Left ventricle myocardium inferior (tissue), 1 donor: ENCODE measurements at places on chromosomes 3 and 15.

- DNase-seq = no peak
Observed at GRCh38 chr3:63228087-63228486, 50.0 kb upstream of the SYNPR start.

DNA sequence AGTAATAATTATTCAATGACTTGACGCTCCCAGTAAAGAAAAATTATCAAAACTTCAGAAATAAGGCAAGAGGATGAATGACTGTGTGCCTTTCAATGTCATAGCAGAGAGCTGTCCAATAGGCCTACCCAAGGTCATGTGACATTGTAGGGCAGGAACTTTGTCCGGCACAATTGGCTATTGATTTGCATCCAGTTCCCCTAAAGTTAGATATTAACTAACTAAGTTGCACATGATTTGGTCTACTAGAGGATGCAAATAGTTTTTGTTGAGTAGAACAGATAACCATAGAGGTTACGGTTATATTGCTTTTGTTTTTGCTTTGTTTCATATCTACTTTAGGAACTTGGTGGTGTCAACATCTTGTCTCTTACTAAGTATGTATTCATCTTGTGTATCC is 127.9 kb upstream of the PFN2 start:
- no peak for DNase-seq

- DNase-seq = no peak
Observed at GRCh38 chr3:38563886-38564270, 67.7 kb downstream of the EXOG start.

DNA sequence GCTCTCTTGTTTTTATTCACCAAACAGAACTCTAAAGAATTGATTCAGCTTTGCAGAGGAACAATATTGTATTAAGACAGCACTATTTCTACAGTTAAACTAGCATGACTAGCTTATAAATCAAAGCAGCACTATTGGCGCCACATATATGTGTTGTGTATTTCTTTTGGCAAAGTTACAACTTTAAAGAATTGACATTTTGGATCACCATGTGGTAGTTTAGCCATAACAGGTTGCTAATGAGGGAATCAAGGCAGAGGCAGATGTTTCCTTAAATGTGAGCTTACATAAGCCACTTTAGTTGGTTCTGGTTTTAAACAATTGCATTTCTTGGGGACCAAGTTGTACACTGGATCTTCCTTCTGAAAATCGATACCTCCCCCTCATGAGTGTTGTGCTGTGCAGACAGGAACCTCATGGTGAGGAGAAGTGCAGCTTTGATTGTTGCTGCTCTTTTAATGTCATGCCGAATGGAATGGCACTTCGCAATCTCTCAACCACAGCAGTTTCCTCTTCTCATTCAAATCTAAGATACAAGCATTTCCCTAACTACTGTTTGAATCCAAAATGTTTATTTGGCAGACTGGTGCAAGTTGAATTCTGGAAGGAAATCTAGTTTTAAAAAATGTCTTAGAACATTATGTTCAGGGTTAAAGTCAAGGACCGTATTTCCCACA is 151.2 kb downstream of the MYRIP start:
- no peak for DNase-seq

- DNase-seq = no peak
Observed at GRCh38 chr3:62835554-62836236, 39.5 kb downstream of the CADPS start.

DNA sequence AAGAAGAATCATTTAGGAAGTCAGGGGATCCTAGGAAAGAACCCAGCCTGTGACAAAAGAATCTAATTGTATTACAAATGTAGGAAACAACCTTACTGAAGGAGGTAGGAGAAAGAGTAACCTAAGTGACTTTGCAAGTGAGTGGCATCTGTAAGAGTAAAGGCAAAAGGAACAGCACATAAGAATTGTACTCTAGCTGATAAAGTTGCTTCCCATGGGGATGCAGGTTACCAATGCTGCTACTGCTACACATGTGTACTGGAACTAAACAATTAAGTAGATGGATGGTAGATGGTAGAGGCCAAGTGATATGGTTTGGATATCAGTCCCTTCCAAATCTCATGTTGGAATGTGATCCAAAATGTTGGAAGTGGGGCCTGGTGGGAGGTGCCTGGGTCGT is 60.8 kb downstream of the OSBPL10 start:
- no peak for DNase-seq

- no peak for DNase-seq
Observed at GRCh38 chr3:108022256-108023150, 68.3 kb downstream of the CD47 start.

GRCh38 chr3:122564155-122564912 is at the start of the genes DTX3L and PARP9:
Gene DTX3L, plus strand, starts transcription at chr3:122564338. Its CDS starts 89 bp downstream, at chr3:122564427.
Gene PARP9, minus strand, starts transcription at chr3:122564300. Its CDS starts 4,680 bp downstream, at chr3:122559620.
- peak; percentile 86 for DNase-seq

DNA sequence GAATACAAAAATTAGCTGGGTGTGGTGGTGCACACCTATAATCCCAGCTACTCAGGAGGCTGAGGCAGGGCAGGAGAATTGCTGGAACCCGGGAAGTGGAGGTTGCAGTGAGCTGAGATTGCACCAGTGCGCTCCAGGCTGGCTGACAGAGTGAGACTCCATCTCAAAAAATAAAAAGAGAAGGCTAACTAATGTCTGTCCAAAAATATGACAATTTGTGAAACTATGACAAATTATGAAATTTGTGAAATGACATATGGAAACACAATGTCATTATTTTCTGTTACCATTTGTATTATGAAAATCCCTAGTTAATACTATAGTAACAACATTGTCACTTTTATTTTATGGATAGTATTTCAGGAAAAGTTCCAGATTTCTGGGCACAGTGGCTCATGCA is 1306.3 kb upstream of the EPHA6 start:
- no peak for DNase-seq

- DNase-seq = no peak
Observed at GRCh38 chr15:44775953-44776352, 39.6 kb downstream of the TRIM69 start.

DNA sequence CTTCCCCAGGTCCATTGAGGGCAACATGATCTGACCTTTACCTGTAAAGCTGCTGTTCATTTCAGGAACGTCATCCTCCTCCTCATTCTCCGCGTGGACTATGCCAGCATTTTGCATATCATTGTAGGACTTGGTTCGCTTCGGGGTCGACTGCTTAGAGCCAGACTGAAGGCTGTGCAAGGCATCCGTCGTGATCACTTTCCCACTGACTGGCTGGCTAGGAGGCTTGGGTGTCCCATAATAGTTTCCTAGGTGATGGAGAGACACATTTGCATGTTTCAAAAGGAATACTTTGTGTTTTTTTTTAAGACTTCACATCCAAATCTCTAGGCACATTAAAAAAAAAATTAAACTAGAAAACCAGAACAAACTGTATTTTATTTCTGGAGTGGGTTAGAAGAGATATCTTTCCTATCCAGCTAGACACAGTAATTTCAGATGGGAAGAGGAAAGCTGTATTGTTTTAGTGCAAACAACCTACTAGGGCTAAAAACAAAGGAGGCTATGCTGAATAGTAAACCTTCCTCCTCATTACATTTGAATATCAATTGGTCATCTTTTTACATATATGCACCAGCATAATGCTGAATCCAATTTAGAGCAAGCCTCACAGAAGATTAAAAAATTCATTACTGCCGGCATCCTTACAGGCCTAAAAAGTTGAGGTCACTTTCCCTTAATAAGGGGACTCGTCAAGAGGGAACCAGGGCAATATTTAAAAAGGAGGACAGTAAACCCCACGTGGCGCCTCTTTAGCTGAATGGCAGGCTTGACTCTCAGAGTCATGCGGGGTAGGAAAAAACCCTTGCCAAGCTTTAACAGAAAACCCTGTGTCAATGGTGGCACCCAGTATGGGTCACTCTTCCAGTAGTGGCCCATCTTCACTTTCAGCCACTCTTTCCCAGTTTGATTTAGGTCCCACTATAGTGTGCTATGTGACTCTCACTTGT is 559.9 kb downstream of the MAGI1 start:
- DNase-seq = no peak

DNA sequence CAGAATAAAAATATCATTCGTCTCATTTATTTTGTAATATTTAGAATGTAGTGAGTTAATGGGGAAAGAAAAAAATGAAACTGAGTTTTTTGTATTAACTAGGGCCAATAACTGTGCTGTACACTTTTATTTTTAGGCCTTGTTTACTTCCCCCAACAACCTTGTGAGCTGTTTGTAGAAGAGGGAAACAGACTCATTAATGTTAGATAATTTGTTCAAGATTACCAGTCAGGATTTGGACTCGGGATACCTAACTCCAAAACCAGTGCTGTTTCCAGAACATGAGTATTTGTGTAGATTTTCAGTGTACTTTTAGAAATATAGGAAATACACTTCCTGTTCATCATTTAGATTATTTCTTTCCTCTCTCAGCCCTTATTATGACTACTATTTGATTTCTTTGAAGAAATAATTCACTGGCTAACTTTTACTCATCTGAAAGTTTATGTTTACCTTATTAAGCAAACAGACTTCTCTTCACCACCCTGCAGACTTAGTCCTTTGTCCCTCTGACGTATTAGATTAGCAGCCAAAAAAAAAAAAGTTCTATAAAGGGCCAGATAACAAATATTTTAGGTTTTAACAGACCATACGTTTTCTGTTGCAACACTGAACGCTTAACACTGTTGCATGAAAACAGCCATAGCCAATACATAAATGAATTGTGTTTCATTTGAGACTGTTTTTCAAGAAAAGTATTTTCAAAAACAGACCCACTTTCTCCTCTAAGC is 192.5 kb upstream of the CGNL1 start:
- DNase-seq = no peak

DNA sequence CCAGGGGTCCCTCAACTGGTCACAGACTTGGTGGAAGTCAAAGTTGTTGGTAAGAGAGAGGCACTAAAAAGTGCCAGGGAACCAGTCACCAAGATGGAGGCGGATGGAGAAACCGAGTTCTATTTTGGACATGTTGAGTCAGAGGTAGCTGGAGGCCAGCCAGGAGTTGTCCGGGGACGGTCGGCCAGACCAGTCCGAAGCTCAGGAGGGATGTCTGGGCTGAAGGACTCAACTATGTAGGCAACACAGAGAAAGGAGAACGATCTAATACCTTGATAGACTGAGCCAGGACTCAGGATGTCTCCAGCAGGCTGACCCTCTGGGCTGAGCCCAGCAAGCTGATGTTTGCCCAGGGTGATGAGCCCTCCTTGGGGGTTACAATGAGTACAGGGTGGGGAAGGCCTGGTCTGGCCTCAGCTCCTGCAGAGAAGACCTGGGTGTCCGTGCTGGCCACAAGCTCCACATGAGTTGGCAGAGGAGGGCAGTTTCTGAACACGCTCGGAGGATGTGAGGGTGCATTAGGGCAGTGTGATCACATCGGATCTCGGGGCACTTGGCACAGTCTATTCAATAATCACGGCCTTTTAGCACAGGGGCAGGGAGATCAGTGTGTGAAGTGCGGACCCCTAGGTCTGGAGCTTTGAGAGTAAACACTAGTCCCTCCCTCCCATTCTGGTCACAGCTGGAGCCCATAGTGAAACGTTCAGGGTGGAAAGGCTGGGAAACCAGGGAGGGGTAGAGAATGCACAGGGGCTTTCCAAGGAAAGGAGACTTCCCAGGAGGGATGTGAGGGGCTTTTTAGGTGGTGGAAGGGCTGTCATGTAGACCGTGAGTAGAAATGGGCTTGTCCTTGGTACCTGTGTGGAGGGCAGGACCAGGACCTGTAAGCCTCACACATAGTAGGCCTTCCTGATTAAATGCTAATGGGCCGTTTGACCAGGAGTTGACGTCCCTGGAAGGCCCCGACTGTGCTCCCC is 111.9 kb downstream of the ETFA start:
- DNase-seq = peak; percentile 56

GRCh38 chr15:71712182-71712581 is 98.2 kb upstream of the NR2E3 start:
- no peak for DNase-seq

- DNase-seq = no peak
Observed at GRCh38 chr15:68201879-68202261, 3.3 kb downstream of the CALML4 start.

GRCh38 chr3:153282355-153282754 is 120.3 kb downstream of the RAP2B start:
- DNase-seq = no peak

DNA sequence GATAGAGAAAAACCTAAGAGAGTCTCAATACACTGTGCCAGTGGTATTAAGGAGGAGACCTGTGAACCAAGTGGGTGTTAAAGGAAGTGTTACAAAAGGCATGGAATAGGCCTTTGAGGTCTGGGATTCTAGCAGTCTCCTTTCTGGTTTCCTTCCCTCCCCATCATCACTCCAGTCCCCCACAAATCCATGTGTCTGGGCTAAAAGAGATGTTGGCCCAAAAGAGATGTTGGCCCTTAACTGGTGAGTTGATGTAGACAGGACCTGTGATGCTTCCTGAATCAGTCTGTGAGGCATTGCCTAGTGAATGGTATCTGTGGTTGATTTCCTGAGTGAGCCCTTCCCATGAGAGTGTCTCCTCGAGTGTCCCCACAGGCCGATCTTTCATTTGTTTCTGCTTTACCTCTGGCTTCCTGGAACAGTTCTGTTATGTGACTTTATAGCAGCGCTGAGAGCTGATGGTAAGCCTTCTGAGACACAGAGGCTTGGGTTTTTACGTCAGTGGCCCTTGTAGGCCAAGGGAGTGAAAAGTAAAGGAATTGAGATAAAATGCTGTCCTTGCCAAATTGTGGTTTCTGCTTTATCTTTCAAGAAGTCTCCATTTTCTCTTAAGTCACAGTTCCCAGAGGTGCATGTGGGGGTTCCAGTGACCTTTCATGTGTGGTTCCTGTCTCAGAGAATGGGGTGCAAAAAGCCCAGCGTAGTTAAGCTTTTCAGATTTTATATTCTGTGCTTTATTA is 87.8 kb downstream of the KLHL25 start:
- DNase-seq = no peak

DNA sequence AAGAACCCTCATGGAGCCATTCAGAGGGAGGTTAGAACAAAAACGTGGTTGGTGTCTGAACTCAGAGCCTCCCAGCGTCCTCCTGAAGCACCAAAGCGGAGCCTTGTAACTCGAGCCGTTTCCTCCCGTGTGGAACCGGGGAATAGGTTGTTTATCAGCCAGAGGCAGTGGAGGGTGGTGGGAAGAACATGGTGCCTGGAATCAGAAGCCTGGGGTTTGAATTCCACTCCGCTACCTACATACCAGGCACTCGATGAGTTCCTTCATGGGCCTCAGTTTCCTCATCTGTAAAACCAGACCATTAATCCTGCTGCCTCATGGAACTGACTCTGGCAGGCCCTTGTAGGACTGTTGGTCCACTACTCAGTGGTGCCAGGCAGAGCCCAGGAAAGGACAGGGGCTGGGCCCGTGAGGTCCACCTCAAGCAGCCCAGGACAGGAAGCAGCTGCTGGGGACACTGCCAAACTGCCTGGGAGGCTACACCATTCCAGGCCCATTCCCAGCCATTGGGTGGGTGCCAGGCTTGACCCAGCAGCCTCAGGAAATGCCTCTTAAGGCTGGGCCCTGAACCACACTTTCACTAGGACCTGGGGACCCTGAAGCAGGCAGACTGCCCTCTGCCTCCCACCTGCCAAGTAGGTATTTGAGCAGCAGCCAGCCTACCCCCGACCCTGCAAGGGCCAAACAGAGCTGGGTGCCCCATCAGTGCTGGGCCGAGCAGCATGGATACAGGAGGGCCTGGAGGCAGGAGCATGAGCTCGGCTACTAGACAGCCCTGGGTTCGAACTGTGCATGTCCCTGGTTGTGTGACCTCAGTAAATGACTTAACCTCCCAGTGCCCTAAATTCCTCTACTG is 33.4 kb downstream of the PRKCD start:
- DNase-seq = peak; percentile 56

GRCh38 chr3:170507063-170507462 is 78.8 kb downstream of the SLC7A14 start:
- no peak for DNase-seq

GRCh38 chr3:136008221-136008620 is 42.7 kb downstream of the PPP2R3A start:
- DNase-seq = no peak

- DNase-seq = no peak
Observed at GRCh38 chr3:39754549-39754948, 54.9 kb upstream of the MYRIP start.
